ENCODE measurements at places on chromosomes 11 and 22. TPM values are rescaled to one million over a fixed set of nuclear protein-coding genes. Genes with fewer than 3 reads are reported as not detected.

EFCAB6 gene
- 4.2 TPM for total RNA-seq

VPREB3 gene
- total RNA-seq = not detected

MFNG gene
- total RNA-seq = 1.5 TPM

OR8U1 gene
- not detected for total RNA-seq

TRIM22 gene
- 179 TPM for total RNA-seq

TTC36 gene
- 1.3 TPM for total RNA-seq

BBOX1 gene
- not detected for total RNA-seq

POU2F3 gene
- total RNA-seq = 0.29 TPM
